ENCODE measurements at places on chromosomes 3 and 15. TPM values are rescaled to one million over a fixed set of nuclear protein-coding genes. Genes with fewer than 3 reads are reported as not detected.

SLC24A5 gene
- total RNA-seq, result not detected

SLC12A1 gene
- total RNA-seq, result not detected

C3orf33 gene
- 3.6 TPM for total RNA-seq

TMEM212 gene
- total RNA-seq, result not detected

RETNLB gene
- total RNA-seq, result not detected

- H3K27me3 ChIP-seq, result peaks cover 2% of the 10 kb centered on the region
- no peak overlapping the region for H3K27ac ChIP-seq
- no peak for DNase-seq
- H3K4me1 ChIP-seq, result no peaks in the 10 kb centered on the region
Measured at GRCh38 chr3:140199743-140200142, 264.8 kb downstream of the CLSTN2 start.

DNA sequence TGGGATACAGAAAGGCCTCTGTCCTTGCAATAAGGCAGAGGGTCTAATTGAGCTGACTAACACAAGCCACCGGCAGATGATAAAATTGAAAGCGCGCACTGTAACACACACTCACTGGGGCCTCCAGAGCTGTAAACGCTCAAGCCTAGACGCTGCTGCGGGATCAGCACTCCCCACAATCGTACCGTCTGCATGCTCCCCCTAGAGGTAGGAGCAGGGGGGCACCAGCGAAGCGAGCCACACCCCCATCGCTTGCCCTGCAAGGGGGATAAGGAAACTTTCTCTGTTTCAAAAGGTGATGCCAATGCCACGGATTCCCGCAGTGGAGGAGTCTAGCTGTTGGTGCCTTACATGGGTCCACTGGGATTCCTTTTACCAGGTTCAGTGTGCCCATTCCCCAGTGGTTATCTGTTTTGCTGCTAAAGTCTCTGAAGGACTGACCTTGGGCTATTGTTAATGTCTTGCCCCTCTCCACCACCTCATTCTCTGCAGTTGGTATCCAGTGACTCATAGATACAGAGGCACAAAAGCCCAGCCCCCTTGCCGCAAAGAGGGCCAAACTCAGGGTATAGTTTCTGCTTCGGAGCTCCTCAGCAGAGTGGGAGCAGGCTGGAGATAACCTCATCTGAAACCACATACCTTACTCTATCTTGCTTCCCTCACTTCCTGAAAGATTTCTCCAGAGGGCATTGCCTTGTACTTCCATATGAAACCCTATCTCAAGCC lies 139.3 kb upstream of the KBTBD8 start:
- DNase-seq, result no peak
- H3K4me3 ChIP-seq, result no peak overlapping the region
- H3K27me3 ChIP-seq, result peaks cover 5% of the 10 kb centered on the region
- H3K27ac ChIP-seq, result no peak overlapping the region
- no peaks in the 10 kb centered on the region for H3K4me1 ChIP-seq

GRCh38 chr3:134294302-134295280 lies 43.9 kb upstream of the RYK start:
- DNase-seq, result peak; percentile 90
- H3K27ac ChIP-seq, result no peak overlapping the region
- H3K4me1 ChIP-seq, result peaks cover 2% of the 10 kb centered on the region
- peaks cover 3% of the 10 kb centered on the region for H3K36me3 ChIP-seq

GRCh38 chr15:83014205-83014653 lies 2.8 kb upstream of the C15orf40 start:
- H3K4me3 ChIP-seq, result no peak overlapping the region
- H3K27me3 ChIP-seq, result no peaks in the 10 kb centered on the region
- peaks cover 53% of the 10 kb centered on the region for H3K4me1 ChIP-seq
- peaks cover 48% of the 10 kb centered on the region for H3K36me3 ChIP-seq
- H3K27ac ChIP-seq, result peak overlapping the region; percentile 56

DNA sequence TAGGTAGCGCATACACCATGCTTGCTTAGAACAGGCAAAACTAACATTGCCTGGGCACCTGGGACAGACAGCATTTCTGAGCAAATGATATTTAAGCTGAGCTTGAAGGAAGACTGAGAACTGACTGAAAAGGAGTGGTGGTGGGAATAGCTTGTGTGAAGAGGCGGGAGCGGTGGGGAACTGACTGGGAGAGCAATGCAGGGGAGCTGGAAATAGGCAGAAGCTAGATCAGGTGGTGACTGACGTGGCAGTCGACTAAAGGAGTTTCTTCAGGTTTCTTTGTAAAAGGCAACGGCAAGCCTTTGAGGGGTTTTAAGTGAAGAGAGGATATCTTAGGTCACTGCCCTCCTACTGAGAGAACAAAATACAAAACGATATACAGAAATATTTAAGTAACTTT lies 61.8 kb downstream of the NEO1 start:
- peaks cover 2% of the 10 kb centered on the region for H3K4me1 ChIP-seq
- DNase-seq, result no peak
- H3K4me3 ChIP-seq, result no peak overlapping the region
- H3K36me3 ChIP-seq, result no peaks in the 10 kb centered on the region
